ENCODE measurements at places on chromosomes 1 and 21. TPM values are rescaled to one million over a fixed set of nuclear protein-coding genes. Genes with fewer than 3 reads are reported as not detected.

Gene KRTAP13-2
- not detected for total RNA-seq

Gene C1orf53
- total RNA-seq = 3.7 TPM

Gene GJA5
- total RNA-seq = 0.58 TPM

Gene TPTE
- not detected for total RNA-seq

Gene NBPF15
- total RNA-seq = 61.4 TPM

Gene MNDA
- not detected for total RNA-seq

Gene TARBP1
- 38.1 TPM for total RNA-seq

Gene ANKRD45
- total RNA-seq = 3.1 TPM

Gene LCE3D
- total RNA-seq = not detected

GRCh38 chr1:61084491-61085031 is 2.2 kb downstream of the NFIA start:
- H3K27me3 ChIP-seq = peaks cover 59% of the 10 kb centered on the region
- no peak for DNase-seq
- peaks cover 34% of the 10 kb centered on the region for H3K4me1 ChIP-seq
- peak overlapping the region; percentile 97 for H3K4me3 ChIP-seq
- H3K36me3 ChIP-seq = peaks cover 18% of the 10 kb centered on the region
- peak overlapping the region; percentile 91 for H3K27ac ChIP-seq

GRCh38 chr1:164961715-164962114 is 394.8 kb downstream of the LMX1A start:
- no peak for DNase-seq
- H3K27me3 ChIP-seq = no peaks in the 10 kb centered on the region
- no peak overlapping the region for H3K27ac ChIP-seq
- H3K36me3 ChIP-seq = no peaks in the 10 kb centered on the region
- no peaks in the 10 kb centered on the region for H3K4me1 ChIP-seq
- no peak overlapping the region for H3K4me3 ChIP-seq

DNA sequence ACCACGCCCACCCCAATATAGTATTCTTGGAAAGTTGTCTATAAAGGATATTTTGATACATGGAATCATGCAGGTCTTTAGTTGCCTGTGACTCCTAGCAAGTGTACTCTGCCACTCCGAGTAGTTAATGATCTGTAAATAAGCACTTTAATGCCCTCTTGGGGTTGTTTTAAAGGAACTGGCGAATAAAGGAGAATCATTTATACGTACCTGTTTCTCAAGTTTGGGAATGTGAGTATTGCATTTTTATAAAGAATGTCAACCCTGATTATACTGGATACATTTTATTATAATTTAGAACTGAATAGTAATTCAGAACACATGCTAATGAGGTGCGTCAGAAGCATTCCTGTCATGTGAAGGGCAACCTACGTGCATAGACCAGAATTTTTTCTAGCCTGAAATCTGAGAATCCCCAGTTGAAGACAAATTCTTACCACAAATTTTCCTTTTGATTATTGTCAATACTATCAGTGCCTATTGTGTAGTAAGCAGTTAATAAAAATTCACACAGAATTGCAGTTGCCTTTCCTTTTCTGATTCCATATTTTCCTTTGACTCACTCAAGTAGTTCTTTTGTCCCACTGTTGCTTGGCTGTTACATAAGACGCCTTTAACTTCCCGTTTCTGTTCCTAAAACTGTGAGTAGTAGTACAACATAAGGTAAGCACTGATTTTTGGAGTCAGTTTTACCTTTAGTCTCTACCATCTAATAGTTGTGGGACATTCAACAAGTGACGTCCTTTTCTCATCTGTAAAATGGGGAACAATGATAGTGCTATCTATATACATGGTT is 5.1 kb downstream of the AHCYL1 start:
- no peak overlapping the region for H3K4me3 ChIP-seq
- no peak for DNase-seq
- H3K36me3 ChIP-seq = peaks cover 31% of the 10 kb centered on the region
- H3K4me1 ChIP-seq = peaks cover 61% of the 10 kb centered on the region
- H3K27ac ChIP-seq = no peak overlapping the region

- H3K4me3 ChIP-seq = no peak overlapping the region
- no peak for DNase-seq
- peaks cover 9% of the 10 kb centered on the region for H3K27me3 ChIP-seq
These were observed 55.9 kb downstream of the SLC35F3 start for GRCh38 chr1:233960386-233960785.

DNA sequence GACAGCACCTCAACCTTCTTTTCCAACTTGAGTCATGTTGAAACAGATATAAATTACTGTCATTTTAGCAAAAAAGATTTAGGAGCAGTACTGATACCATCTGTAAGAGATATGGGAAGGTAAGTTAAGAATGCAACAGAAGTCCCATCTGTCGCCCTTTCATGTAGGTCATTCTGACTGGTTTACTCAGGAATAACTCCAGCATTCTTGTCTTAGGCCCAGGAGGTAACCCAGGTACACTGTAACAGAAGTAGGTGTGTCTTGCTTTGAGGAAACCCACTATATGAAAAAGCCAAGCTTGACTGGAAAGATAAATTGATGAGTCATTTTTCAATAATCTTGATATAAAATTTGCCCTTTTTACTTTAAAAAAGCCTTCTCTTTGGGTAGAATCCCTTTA is 35.4 kb downstream of the PGM1 start:
- peaks cover 25% of the 10 kb centered on the region for H3K27me3 ChIP-seq
- H3K4me1 ChIP-seq = peaks cover 27% of the 10 kb centered on the region
- DNase-seq = no peak

DNA sequence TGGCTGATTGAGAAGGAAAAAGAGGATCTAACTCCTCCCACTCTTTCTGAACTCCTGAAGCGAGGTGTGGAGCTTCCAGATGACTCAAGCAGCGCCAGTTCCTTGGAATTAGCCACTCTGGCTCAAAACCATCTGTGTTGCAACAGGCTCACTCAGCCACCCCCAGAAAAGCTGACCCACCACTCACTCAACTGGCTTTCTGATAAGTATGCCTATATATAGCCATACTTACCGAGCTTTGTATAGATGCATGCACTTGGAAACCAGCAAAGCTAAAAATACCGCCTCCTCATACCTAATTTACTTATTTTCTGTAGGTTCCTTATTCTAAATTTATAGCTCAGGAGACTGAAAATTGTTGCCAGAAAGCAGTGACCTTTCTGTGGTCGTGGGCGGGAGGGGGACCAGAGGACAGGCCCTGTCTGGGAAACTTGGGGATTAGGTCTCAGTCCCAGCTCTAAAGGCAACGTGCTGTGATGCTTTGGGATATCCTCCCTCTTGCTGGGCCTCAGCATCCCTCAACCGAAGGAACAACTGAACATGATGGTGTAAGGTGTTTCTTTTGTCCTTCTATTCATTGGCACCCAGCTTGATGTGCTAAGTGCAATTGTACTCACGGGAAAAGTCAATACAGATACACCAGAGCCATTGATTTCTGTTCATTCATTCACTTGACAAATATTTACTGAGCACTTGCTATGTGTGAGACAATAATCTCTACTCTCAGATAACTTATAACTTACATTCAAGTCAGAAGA is 65.7 kb downstream of the NENF start:
- no peak for DNase-seq
- peaks cover 13% of the 10 kb centered on the region for H3K27me3 ChIP-seq
- H3K4me3 ChIP-seq = no peak overlapping the region
- H3K36me3 ChIP-seq = no peaks in the 10 kb centered on the region
- H3K4me1 ChIP-seq = peaks cover 12% of the 10 kb centered on the region
- H3K27ac ChIP-seq = no peak overlapping the region

DNA sequence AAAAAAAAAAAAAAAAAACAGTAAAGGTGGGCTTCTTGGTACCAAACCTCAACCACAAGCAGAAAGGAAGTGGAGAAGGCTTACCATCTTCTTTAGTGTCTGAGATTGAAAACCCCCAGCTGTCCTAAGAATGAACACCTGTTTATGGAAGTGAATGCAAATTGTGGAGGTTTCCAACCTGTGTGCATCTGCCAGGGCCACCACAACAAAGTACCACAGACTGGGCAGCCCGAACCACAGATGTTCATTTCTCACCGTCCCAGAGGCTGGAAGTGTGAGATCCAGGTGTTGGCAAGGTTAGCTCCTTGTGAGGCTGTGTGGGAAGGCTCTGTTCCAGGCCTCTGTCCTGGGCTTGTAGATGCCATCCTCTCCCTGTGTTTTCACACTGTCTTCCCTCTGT is 348.7 kb downstream of the SETD4 start:
- DNase-seq = no peak
- peaks cover 12% of the 10 kb centered on the region for H3K27me3 ChIP-seq
- H3K27ac ChIP-seq = no peak overlapping the region
- H3K36me3 ChIP-seq = no peaks in the 10 kb centered on the region

DNA sequence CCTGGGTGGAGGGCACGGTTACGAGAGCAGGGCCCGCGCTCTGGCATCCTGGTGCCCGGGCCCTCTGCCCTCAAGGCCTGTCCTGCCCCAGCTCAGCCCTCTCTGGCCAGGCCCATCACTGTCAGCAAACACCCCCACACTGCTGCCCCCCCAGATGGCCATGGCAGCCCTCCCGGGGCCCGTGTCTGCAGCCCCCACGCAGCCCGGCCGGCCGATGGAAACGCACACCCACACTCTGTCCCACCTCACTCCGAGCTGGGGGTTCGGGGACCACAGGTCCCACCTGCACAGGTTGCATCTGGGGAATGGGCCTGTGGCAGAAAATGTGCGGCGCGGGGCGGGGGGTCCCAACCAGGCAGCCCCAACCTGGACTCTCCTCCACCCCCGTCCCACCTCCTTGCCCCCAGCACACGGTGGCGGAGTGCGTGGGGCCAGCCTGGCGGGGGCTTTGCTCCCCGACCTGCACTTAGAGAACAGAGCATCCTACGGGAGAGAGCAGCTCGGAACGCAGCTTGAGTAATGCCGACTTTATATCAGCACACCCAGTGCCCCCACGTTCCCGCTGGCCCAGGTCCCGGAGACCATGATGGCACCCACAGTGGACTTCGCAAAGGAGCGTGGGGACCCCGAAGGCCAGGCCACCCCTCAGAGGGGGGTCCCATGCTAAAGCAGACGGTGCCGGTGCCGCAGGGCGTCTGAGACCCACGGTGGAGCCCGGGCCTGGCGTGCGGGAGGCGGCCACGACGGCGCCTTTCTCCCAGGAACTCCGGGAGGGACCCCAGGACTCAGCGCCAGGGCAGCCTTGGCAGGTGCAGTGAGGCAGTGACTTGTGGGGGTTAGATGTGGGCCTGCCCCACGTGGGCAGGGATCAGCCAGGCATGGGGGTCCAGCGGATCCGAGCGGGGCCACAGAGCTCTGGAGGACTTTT is 7.5 kb upstream of the RNF223 start:
- H3K4me3 ChIP-seq = no peak overlapping the region
- no peaks in the 10 kb centered on the region for H3K4me1 ChIP-seq
- no peaks in the 10 kb centered on the region for H3K36me3 ChIP-seq
- no peaks in the 10 kb centered on the region for H3K27me3 ChIP-seq
- no peak overlapping the region for H3K27ac ChIP-seq

DNA sequence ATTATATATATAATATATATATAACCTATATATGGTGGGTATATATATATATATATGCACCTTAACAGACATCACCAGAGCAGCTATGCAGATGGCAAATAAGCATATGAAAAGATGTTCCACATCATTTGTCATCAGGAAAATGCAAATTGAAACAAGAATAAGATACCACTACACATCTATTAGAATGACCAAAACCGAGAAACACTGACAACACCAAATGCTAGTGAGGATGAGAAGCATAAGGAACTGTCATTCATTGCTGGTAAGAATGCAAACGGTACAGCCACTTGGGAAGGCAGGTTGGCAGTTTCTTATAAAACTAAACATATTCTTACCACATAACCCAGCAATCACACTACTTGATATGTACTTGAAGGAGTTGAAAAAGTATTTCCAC is 219.8 kb upstream of the PRMT6 start:
- no peak overlapping the region for H3K4me3 ChIP-seq
- H3K4me1 ChIP-seq = peaks cover 4% of the 10 kb centered on the region
- H3K27me3 ChIP-seq = peaks cover 3% of the 10 kb centered on the region
- no peak for DNase-seq
- no peak overlapping the region for H3K27ac ChIP-seq
- no peaks in the 10 kb centered on the region for H3K36me3 ChIP-seq

DNA sequence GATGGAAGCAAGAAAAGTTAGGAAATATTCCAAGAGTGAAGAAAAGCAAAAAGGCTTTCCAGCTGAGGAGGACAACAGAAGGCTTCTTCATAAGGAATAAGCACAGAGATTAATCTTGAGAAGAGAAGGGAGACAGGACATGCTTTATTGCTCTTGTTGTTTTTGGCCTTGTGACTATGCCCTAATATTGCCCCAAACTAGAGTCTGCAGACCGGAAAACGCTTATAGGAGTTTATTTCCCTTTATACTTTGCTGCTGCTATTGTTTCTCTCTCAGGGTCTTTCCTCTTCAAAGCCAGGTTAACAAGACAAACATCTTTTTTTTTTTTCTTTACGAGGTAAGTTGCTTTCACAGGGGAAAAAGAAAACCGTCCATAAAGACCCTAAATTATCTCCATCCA is 991.4 kb downstream of the ADGRL2 start:
- H3K27ac ChIP-seq = no peak overlapping the region
- H3K27me3 ChIP-seq = peaks cover 4% of the 10 kb centered on the region
- no peaks in the 10 kb centered on the region for H3K36me3 ChIP-seq
- H3K4me3 ChIP-seq = no peak overlapping the region

GRCh38 chr1:2607641-2608091 is 21.1 kb downstream of the PRXL2B start:
- no peaks in the 10 kb centered on the region for H3K36me3 ChIP-seq
- H3K4me3 ChIP-seq = no peak overlapping the region
- DNase-seq = no peak
